Activated CD4-positive, alpha-beta T cell treated with anti-CD3 and anti-CD28 coated beads, Interleukin-10, Interleukin-2, amounts not matched to agents 100 ng/mL and 50 ng/mL, durations not matched to agents 16 hours and 8 hours (primary cell): ENCODE measurements at places on chromosomes 12 and 14.

- no peak for DNase-seq
Measured at GRCh38 chr14:50647282-50647681, 20.8 kb downstream of the SAV1 start.

DNA sequence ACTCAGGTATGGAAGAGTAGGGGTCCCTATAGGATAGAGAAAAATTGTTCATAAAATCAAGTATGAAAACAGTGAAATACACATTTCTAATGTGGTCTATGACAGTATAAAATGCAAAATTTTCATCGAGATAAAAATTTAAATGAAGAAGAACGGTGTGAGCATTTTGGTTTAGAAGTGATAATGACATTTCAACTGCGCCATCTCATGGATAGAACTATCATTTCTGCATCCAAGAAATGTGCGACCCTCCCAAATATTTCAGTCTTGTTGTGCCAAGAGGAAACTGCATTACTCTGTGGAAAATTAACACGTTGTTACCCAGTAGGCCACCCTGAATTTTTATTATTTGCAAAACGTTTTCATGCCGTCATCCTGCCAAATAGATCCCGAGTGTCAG lies 108.8 kb downstream of the CRACR2A start:
- DNase-seq = no peak

DNA sequence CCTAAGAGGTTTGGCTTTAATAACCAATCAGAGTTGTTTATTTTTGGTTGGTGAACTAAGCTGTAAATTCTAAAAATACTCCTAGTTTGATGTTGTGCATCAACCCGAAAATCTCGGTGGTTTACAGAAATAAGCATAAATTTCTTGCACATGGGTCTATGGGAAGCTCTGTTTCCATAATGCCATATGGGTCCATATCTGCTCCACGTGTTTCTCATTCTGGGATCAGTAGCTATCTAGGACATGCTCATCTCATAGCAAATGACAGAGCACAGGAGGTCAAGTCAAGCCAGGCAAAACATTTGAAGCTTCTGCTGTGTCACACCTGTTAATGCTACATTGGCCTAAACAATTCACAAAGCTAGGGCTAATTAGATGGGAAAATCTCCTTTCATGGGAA lies 23.1 kb downstream of the NUP37 start:
- no peak for DNase-seq

DNA sequence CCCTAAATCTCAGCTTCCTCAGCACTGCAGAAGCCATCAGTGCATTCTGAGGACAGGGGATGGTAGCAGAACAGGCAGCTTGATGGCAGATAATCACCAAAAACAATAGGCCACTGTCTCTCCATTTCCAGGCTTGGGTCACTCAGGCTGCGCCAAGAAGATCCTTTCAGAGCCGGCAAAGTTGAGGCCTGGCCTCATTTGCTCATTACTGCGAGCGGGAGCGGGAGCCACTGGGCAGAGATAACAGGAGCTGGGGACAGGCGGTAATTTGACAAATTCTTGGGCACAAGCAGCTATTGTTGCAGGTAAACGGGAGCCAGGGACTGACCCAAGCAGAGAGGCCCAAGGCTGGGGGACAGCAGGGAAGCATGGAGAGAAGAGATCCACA lies 2.1 kb downstream of the MSI1 start:
- DNase-seq = no peak

DNA sequence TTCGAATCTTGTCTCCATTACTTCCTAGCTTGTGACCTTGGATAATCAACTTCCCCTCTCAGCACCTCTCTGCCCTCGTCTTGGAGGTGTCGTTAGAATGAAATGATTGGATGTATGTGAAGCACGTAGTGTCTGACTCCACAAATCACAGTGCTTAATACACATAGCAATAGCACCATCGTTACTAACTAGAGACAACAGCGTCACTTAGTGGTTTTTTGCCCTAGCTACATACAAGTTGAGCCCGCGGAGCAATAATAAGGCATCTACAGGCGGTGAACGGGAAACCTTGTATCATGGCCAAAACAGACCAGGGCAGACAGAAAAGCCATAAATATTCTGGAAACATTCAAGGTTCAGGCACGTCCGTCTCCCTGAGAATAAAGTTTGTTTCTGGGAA lies 154.9 kb downstream of the ASCL4 start:
- peak; percentile 11 for DNase-seq

DNA sequence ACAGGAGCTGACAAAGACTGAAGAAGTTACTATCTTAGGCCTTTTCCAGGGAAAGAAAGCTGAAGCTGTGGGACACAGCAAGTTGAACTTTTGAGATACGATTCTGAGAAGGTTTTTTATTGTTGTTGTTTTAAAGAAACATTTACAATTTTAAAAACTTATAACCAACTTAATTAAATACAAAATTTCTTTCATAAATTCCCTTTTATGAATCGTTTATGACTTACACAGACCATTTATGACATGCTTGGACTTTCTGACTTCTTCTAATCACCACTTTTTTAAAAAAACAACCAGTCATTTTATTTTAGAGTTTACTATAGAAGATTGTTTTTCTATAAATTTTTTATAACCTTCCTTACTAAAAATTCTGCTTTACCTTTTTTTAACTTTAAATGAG lies 68.7 kb downstream of the DHRS2 start:
- no peak for DNase-seq

- DNase-seq = peak; percentile 9
Measured at GRCh38 chr12:25959071-25959961, 834 bp downstream of the RASSF8 start.
